Cortex of kidney (tissue), 1 donor: ENCODE measurements at places on chromosomes 16 and 17.

GRCh38 chr17:72470121-72470705 lies 349.4 kb downstream of the SOX9 start:
- no peak for DNase-seq

DNA sequence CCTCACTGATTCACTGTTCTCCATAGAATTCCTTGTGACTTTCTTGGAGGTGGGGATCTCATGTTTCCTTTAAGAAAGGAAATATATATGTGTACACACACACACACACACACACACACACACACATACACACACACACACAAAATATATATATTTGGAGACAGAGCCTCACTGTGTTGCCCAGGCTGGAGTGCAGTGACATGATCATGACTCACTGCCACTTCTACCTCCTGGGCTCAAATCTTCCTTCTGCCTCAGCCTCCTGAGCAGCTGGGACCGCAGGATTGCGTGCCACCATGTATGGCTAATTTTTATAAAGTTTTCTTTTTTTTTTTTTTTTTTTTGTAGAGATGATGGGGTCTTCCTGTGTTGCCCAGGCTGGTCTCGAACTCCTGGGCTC lies 45.9 kb downstream of the CDH13 start:
- no peak for DNase-seq

- no peak for DNase-seq
Observed at GRCh38 chr16:90070440-90070839, 6.7 kb downstream of the PRDM7 start.

DNA sequence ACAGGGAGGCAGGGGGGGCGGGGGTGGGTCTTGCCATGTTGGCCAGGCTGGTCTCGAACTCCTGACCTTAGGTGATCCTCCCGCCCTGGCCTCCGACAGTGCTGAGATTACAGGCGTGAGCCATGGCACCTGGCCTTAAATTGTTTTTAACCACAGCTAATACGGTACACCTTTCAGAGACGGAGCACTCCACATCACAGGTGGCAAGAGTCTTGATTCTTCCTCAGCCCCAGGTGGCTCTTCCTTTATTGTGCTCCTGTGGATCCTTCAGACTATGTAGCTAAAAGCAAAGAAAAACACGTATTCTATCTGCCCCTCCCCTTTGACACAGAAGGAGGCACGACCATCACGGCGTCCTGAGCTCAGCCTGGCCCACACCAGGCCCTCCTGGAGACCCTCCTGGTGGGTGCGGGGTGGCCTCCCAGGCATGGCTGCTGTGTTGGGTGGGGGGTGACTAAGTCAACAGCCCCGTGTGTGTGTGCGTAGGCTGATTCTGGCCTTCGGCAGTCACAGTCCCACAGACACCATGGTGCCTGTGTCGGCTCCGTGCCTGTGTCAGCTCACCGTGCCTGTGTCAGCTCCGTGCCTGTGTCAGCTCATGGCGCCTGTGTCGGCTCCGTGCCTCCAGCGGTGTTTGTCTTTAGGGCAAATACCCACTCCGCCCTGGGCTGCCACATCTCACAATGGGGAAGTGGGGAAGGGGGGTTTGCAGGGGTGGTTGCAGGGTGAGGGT lies 10.8 kb upstream of the SECTM1 start:
- no peak for DNase-seq

GRCh38 chr17:72422505-72423285 lies 301.9 kb downstream of the SOX9 start:
- DNase-seq, result no peak

- no peak for DNase-seq
Observed at GRCh38 chr17:866568-867103, 84.5 kb downstream of the MRM3 start.

GRCh38 chr17:64291268-64291851 lies 28.3 kb upstream of the TEX2 start:
- DNase-seq, result no peak

DNA sequence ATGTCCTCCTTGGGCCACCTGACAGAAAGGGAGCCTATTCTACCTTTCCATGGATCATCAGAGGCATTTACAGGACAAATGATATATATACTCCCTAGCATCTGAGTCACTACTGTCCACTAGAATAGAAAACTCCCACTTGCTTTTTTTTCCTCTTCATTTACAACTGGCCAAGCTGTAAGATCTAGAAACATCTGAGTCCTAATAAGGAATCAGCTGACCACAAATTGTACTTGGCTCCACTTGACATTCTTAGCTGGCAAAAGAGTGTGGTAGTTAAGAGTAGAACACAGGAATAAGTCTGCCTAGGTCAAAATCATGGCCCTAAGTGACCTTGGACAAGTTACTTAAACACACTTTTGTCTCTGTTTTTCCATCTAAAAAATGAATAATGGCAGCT lies 5.2 kb downstream of the RUSF1 start:
- DNase-seq, result no peak

DNA sequence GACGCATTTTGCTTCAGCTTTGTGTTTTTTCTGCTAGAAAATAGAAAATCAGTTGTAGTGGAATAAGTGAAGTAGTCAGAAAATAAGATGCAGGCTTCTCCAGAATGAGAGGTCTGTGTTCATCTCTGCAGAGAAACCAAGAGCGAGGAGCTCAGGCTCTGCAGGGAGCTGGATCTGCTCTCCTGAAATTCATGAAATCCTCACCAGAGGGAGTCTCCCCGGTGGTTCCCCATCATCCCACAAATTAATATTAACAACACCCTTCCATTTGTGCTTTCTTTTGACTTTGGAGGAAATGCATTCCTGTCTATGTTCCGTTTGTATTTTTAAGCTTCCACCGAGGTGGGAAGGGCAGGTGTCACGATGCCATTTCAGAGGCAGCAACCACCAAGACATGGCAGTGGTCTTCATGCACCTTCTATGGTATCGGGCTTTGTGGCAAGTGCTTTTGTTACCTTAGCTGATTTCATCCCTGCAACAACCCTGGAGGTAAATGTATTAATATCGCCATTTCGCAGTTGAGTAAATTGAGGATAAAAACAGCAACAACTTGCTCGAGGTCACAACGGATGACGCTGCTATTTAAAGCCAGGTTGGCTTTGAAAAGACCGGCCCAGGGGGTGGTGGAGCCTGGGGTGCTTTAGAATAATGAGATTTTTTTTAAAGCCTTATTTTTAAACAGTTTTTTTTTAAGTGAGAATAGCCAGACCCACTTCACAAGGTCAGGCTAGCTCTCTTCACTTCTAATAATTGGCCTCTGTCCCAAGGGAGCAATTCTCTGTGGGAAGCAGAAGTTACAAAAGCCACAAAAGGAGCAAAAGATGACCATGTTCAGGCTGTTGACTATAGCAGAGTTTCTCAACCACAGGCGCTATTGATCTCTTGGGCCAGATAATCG lies 367.6 kb upstream of the ERCC4 start:
- DNase-seq, result no peak

GRCh38 chr17:80248001-80248893 lies 12.4 kb upstream of the RNF213 start:
- DNase-seq, result no peak

GRCh38 chr16:86575754-86576557 lies 2.4 kb upstream of the FOXL1 start:
- DNase-seq, result no peak

- DNase-seq, result no peak
Observed at GRCh38 chr17:18963126-18964017, 11.4 kb downstream of the SLC5A10 start.

DNA sequence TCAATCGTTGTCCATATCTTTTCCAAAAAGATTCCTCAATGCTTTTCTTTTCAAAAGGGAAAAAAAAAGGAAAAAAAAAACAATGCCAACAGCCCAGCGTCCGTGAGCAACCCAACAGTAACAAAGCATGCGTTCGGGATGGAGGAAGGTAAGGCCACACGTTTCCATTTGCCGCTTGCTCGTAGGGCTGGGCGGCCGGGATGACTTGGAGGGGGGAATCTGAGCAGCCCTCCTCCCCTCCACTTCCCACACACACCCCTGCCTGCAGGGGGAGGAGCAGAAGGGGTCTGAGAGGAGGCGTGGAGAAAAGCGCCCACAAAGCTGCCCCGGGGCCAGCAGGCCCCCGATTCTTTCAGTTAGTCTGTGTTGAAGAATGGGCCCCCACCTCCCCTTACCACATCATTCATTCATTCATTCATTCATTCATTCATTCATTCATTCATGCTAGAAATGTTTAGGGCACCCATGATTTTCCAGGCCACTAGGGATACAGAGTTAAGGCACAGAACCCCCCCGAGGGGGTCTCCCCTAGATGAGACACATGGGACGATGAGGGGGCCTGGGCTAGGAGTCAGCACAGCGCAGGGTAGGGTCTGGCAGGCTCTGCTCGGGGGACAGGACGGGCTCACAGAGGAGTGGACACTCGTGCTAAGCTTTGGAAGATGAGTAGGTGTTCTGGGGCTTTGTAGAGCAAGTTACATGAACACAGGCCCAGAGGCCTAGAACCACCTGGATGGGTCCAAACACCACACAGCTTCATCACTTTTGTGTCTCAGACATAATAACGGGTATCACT lies 10.9 kb upstream of the TBX2 start:
- no peak for DNase-seq

DNA sequence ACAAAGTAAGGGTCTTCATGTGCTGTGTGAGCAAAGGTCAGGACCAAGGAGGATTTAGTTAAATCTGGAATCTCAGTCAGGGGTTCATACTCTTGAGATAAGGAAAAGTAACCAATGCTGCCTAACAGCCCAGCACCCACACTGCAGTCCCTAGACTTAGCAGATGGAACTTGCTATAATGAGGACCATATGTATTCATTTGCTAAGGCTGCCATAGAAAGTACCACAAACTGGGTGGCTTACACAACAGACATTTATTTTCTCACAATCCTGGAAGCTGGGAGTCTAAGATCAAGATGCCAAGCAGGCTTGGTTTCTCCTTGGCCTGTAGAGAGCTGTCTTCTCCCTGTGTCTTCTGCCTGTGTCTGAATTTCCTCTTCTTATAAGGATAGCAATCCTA lies 20.8 kb downstream of the ZP2 start:
- no peak for DNase-seq

- no peak for DNase-seq
Observed at GRCh38 chr17:64270885-64271284, 7.8 kb upstream of the TEX2 start.

- DNase-seq, result no peak
Observed at GRCh38 chr16:73051226-73051625, 3.3 kb upstream of the ZFHX3 start.

DNA sequence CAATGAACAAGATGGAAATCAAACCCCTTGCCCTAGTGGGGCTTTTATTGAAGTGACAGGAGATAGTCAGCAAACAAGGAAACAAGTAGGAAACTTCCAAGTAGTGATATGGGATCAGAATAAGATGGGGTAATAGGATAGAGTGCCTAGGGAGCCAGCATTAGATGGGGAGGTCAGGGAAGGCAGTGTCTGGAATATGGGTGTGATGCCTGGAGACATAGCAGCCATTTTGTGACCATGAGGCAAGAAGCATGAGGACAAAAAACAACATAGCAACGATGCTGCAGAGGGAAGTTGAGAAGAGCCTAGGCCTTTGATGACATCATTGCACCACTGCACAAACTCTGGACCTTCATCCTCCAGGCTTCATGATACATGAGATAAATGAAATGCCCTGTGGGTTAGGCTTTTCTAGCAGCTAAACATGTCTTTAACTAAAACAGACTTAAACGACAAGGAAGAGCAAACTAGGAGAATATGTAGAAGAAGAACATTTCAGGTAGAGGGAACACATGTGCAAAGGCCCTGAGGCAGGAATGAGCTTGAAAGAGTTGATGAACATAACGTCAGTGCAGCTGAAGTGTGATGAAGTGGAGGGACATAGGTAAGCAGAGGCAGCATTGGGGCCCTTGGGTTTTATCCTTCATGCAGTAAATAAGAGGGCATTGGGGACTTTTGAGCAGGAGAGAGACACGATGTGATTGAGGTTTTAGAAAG lies 18.2 kb upstream of the TMEM11 start:
- DNase-seq, result no peak

DNA sequence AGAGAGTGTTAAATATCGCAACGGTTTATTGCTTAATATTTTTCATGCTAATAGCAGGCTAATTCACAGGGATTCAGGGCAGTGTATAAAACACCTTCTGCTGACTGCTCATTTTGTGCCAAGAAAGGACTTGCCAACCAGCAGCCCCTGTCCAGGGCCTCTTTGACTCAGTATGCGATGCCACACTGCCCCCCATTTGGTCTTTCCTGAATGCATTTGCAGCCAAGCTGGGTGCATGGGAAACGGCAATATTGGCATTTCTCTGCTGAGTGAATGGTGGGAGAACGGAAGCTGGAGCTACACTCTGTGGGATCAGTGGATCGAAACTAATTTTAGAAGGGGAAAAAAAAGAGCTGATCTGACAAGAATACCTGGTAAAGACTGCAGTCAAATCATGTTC lies 152.9 kb upstream of the C16orf82 start:
- no peak for DNase-seq

DNA sequence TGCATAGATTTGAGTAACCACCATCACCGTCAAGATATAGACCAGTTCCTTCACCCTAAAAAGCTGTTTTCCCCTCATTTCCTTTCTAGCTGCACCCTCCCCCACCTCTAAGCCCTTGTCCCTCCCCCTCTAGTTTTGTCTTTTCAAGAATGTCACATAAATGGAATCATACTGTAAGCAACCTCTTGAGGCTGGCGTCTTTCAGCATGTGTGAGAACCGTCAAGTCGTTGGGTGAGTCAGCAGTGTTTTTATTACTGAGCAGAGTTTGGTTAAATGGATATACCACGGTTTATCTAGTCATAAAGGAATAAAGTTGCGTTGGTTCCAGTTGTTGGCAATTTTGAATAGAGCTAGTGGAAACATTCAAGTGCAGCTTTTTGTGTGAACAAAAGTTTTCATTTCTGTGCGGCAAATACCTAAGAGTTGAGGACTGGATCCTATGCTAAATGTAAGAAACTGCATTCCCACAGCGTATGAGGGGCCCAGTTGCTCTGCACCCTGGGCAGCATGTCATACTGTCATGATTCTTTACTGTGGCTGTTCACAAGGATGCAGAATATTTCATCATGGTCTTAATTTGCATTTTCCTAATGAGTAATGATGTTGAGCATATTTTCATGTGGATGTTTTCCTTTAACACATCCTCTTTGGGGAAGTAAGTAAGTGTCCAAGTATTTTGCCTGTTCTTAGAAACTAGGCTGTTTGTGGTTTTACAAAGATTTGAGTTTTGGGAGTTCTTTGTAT lies 264.3 kb downstream of the CPPED1 start:
- DNase-seq, result no peak
